SK-MEL-5 (cell line): ENCODE measurements at places on chromosomes 16 and 17. TPM values are rescaled to one million over a fixed set of nuclear protein-coding genes. Genes with fewer than 3 reads are reported as not detected.
A peak's percentile ranks its signal among the peaks of the same experiment; 100 is the strongest.

DNA sequence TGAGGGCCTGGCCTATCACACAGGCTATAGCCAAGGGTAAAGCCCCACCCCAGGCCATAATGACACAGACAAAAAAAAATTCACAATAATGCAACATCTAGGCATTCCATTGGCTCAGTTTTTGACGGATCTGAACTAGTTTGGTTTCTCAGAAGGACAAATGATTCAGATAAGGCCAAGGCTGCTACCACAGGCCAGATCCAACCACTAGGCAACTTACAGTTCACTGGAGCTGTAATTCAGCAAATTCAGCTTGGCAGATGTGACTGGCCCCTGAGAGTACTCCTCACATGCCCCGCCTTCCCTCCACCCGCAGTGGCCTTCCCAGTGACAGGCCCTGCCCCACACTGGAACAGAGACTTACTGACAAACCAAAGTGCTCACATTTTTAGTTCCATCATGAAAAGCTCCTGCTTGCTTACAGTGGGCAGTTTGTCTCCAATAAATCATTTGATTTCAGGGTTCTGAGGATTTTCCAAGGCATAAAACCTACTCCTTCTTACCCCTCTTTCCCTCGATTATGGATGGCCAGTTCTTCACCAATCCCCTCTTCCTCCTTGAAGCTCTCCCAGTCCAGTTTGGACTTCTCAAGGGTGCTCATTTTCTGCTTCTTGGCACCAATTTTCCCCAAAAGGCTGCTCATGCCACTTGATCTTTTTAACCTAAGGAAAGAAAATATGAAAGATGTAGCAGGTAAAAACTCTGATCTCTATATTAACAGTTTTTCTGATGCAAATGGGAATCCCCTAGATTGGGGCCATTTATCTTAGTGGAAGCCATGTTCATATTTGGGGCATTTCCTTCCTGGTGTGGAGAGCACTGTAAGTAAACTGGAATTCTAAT lies 53.3 kb upstream of the BCAR1 start:
- peak; percentile 31 for DNase-seq

The CLEC3A gene
- not detected in 2 replicates for total RNA-seq

The PRSS8 gene
- not detected in 2 replicates for total RNA-seq

DNA sequence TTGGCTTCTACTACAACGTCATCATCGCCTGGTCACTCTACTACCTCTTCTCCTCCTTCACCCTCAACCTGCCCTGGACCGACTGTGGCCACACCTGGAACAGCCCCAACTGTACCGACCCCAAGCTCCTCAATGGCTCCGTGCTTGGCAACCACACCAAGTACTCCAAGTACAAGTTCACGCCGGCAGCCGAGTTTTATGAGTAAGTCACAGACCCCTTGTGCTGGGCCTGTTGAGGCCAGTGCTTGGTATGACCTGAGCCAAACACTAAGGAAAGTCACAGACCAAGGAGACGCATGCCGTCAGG lies 16.1 kb downstream of the SLC6A2 start:
- DNase-seq: no peak

DNA sequence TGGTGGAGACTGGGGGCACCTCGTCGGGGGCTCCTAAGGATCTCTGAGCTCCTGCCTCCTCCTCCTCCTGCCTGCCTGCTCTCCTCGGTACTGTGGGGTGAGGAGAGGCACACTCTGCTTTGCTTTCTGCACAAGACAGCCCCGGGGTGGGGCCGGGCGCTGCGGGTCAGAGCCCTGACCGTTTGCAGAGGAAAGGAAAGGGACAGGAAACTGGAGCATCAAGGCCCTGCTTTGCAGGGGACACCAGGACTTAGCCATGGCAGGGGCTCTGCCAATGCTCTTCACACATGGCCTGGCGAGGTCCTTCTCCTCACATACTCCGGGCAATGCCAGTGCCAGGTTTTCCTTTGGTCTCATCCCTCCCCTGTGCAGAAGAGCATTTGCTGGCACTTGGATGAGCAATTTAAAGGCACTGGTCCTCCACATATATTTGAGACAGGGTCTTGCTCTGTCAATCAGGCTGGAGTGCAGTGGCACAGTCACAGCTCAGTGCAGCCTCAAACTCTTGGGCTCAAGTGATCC lies 23.8 kb upstream of the DOC2B start:
- no peak for DNase-seq

The FBF1 gene
- 17.6 and 24.8 TPM in 2 replicates for total RNA-seq

GRCh38 chr17:58402679-58403078 lies 14.7 kb downstream of the RNF43 start:
- DNase-seq: no peak

- DNase-seq: peak; percentile 78
These were observed 141.1 kb downstream of the RGS9 start for GRCh38 chr17:65278050-65278819.

DNA sequence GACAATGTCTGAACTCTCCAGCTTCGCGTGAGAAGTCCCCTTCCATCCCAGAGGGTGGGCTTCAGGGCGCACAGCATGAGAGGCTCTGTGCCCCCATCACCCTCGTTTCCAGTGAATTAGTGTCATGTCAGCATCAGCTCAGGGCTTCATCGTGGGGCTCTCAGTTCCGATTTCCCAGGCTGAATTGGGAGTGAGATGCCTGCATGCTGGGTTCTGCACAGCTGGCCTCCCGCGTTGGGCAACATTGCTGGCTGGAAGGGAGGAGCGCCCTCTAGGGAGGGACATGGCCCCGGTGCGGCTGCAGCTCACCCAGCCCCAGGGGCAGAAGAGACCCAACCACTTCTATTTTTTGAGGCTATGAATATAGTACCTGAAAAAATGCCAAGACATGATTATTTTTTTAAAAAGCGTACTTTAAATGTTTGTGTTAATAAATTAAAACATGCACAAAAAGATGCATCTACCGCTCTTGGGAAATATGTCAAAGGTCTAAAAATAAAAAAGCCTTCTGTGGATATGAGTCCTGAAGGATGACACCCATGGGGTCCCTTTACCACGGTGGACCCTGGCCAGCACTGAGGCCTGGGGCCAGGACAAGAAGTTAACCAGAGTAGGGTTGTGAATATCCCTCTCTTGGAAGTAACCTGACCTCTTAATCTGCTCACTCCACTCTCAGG lies 10.5 kb upstream of the ITGAD start:
- peak; percentile 70 for DNase-seq

The CRYM gene
- total RNA-seq: 2.0 and 2.6 TPM in 2 replicates

GRCh38 chr16:79509211-79509631 lies 91.3 kb downstream of the MAF start:
- no peak for DNase-seq

The ALDH3A1 gene
- total RNA-seq: 0.63 TPM in 1 of 2 replicates, not detected in the other

GRCh38 chr17:7078711-7079110 lies 1.3 kb downstream of the CLEC10A start:
- DNase-seq: no peak

The MT1M gene
- total RNA-seq: not detected in 2 replicates

DNA sequence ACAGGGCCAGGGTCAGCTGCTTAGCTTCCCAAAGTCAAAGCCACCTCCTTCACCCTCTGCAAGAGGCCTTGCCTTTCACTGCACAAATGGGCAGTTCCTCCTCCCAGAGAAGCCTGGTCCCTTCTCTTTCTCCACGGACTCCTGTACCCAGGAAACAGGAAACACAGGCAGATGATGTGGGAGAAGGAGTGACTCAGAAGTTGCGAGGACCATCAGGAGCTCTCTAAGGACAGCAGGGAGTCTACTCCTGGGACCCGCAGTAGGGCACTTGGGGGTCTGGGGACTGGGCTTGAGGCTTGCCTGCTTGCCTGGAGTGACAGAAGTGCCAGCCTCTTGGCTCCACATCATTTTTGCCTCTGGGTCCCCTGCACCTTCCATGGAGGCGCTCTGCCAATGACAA lies 47.4 kb upstream of the KSR1 start:
- DNase-seq: no peak

- peak; percentile 96 for DNase-seq
These were observed 112.7 kb downstream of the VPS53 start for GRCh38 chr17:601926-602303.

GRCh38 chr17:10217916-10218315 lies 19.5 kb upstream of the GAS7 start:
- DNase-seq: no peak

- no peak for DNase-seq
These were observed 8.0 kb downstream of the DLG4 start for GRCh38 chr17:7211491-7212273.

The RHBDL1 gene
- total RNA-seq: 0.19 and 0.34 TPM in 2 replicates

DNA sequence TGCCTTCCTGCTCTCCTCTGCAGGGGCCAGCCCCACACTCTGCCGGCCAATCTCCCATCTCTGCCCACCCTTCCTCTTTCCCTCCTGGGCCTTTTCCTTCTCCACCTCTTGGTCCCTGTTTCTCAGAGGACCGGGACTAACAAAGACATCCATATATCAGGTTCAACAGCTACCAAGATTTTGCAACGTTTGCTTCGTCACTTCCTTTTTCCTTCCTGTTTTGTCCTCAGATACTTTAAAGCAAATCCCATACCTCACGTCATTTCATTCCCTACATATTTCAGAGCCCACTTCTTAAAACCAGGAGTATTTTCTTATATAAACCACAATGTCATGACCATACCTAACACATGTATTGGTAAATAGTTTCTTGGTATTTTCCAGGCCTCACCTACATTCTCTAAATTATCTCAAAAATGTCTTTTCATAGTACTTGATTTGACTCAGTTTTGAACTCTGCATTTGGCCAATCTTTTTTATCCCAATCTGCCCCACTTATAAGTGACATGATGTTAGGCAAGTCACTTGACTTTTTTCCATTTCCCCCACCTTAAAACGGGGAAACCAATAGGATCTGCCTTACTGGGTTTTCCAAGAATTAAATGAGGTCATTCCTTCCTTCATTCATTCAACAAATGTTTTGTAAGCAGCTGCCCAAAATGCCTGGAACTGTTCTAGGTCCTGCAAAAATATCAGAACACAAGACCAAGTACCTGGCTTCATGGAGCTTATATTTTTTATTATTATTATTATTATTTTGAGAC lies 7.2 kb upstream of the USP10 start:
- no peak for DNase-seq

DNA sequence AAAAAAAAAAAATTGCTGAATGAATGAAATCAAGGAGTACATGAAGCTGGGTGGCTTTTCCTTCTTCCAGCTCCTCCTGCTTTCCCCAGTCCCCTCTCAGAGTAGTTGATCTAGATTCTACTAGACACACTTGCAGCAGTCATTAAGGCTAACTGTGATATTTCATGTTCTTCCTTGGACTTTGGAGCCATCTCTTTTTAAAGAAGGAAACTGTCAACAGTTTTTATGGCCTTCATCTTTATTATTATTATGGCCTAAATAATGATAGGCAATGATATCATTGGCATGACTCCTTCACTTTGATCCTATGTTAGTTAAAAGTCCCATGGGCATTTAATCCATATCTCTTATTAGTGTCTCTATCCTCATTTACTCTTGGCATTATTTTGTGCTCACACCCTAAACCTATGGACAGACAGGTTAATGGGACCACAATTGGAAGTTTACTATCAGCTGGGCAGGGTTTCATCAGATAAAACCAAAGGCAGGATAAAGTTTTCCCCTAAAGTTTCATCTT lies 9.7 kb downstream of the C17orf78 start:
- no peak for DNase-seq

- no peak for DNase-seq
These were observed 6.0 kb downstream of the PPM1D start for GRCh38 chr17:60606036-60606435.

GRCh38 chr17:64534187-64534586 lies 27.4 kb downstream of the CEP95 start:
- peak; percentile 53 for DNase-seq

DNA sequence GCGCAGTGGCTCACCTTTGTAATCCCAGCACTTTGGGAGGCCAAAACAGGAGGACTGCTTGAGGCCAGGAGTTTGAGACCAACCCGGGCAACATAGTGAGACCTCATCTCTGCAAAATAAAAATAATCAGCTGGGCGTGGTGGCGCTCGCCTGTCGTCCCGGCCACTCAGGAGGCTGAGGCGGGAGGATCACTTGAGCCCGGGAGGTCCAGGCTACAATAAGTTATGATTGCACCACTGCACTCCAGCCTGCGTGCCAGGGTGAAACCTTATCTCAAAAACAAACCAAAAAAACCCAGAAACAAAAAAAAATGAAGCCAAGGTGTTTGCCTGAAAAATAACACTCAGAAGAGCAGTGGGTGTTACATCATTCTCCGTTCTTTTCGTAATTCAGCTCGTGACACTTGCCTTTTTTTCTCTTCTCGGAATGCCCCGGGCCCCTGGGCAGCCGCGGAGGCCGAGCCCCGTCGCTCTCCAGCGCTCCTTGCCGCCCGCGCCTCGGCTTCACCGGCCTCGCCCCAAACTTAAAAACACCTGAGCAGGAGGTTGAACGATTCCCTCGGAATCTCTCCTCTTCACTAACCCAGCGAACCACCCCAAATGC lies 17.0 kb downstream of the PRCD start:
- peak; percentile 76 for DNase-seq

The PRR35 gene
- not detected in 2 replicates for total RNA-seq

DNA sequence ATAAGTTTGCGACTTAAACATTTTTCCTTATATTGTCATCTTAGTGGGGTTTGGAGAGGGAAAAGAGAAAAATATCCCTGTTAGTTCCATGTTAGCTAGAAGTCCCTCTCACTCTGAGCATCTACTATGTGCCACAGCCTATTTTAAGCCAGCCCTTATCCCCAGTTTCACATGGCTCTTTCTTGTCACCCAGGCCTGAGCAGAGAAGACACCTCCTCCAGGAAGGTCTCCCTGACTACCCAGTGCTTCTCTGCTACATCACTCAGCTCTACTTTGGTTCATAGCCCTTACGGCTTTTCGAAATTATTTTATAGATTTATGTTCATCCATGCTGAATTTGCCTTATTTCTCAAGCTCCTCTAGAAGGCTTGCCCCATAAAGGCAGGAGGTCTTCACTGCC lies 7.2 kb upstream of the MAP2K3 start:
- DNase-seq: no peak

The PIRT gene
- total RNA-seq: not detected in 2 replicates

The GNAO1 gene
- 3.7 TPM in 2 replicates for total RNA-seq

DNA sequence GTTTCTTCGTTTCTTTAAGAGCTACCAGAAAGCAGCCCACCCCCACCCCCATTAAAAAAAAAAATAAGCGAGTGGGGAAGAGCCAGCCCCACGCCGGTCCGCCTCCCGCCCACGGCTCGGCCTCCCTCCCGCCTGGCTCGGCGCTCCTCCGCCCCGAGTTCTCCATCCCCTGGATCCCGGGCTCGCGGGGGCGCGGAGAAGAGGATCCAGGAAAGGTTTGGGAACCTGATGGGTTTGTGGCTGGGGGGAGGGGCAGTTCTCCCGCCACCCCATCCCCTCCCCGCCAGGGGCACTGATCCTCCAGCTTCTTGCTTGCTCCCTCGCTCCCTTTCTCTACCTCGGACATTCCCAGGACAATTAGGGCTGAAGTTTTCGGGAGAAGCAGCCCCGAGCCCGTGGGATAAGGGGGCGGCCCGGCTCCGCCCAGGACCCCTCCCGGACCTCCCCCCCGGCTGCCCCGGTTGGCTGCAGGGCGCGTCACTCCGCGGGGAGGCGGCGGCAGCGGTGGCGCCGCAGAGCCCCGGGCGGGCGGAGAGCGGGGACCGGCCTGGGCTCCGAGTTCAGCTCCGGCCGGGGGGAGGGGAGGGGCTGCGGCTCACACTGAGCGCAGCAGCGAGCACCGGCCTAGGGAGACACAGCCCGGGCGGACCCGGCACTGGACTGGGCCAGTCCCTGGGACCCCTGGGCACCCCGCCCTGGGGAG lies 1.0 kb upstream of the SALL1 start:
- DNase-seq: peak; percentile 1
